A549 (cell line): ENCODE measurements at places on chromosomes 11 and 22.

GRCh38 chr11:67484847-67485311 lies 2.1 kb downstream of the AIP start:
- no peak for DNase-seq

DNA sequence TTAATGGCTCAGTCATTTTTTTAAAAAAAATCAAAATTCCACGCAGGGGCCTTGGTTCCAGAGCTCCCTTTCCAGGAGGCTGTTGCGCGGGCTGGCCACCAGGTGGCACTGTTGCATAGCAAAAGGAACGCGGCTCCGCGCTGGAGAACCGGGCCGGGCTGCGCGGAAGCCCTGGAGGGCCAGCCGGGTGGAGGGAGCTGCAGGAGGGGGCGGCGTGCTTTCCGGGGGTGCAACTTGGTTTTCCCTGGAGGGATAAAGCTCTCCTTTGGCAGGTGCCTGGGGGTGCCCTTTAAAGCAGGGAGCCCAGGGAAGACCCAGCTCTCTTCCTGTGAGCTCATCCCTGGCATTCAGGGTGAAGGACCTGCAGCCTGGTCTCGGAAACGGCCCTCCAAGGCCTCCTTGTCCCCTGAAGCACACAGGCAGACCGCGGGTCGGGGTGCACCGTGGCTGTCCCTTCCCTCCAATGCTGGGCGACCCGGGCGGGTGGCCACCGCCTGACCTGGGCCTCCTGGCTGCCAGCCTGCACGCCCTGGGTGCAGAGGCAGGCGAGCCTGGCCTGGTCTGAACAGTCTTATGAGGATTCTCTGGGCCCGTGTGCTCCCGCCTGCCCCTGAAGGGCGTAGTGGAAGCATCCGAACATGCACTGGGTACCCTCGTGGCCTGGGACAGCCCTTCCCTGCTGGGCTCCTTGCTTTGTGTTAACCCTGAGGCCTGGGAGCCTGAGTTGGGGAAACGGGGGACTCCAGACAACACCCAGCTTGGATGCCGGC lies 23.4 kb downstream of the KRTAP5-5 start:
- DNase-seq: peak; percentile 51

- no peak for DNase-seq
These were observed 510.2 kb downstream of the METTL15 start for GRCh38 chr11:28618416-28618815.

DNA sequence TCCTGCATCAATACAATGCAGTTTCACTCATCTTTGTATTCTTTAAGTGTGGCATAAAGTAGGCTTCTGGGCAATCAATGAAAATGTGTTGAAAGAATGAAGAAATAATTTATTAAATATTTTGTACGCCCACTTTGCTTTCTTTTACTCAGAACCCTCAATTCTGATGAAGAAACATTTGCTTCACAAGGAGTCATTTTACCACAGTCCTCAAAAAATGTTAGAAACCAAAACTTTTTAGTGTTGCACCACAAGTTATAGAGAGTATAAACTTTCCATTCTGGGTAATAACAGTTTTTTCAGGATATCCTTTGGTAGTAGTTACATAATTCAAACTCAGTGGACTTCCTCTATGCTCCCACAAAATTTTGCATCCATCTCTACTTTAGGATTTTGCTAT lies 360.5 kb downstream of the DLG2 start:
- DNase-seq: no peak

- DNase-seq: no peak
These were observed 96.9 kb downstream of the ATXN10 start for GRCh38 chr22:45768490-45768889.

DNA sequence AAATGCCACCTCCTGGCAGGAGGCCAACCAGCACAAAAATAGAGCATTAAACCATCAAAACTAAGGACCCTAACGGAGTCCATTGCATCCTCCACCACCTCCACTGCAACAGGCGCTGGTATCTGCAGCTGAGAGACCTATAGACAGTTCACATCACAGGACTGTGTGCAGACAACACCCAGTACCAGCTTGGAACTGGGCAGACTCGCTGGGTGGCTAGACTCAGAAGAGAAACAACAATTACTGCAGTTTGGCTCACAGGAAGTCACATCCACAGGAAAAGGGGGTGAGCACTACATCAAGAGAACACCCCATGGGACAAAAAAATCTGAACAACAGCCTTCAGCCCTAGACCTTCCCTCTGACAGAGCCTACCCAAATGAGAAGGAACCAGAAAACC lies 11.6 kb upstream of the TMEM45B start:
- no peak for DNase-seq

DNA sequence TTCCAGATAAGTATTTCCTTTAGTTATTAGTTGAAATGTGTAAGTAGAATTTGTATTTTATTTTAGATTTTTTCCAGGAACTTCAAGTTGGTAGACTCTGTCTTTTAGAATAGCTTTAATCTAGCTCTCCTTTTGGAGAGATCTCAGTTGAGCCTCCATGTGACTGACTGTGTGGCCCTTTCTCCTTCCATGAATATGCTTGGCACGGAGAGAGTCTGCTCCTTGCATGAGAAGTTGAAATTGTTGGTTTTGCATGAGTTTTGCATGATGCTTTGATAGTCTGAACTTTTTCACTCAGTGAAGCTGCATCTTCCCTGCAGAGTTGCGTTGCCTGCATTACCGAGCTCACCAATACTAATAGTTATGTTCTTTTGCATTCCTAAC lies 32.8 kb upstream of the CTTN start:
- DNase-seq: no peak

GRCh38 chr22:22618448-22618847 lies 26.0 kb upstream of the GGTLC2 start:
- no peak for DNase-seq

DNA sequence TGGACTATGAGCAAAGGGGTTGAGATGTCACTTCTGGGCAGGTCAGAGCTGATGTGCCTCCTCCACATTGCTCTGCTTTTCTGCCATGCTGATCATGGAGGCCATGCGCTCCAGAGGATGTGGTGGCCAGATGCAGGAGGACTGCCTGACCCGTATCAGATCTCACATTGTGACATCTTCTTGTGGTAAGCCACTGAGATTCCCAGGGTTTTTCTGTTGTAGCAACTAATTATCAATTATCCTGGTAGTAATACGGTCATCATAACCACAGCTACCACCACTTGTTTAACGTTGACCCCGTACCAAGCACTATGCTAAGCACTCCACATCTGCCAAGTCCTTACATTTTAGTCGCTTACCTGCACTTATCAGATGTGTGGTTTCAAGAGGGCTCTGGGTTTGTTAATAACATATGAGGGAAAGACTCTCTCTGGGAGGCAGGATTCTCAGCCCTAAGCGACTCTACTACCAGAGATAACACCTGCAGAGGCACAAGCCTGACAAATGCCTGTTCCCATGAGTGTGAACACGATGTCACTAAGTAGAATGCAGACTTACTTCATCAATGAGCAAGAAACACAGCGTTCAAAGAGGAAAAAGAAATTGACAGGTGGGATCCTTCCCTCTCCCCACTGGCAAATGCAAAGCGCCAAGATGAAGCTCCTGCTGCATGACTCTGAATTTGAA lies 63.6 kb upstream of the TIMP3 start:
- DNase-seq: no peak

- peak; percentile 89 for DNase-seq
These were observed 6.0 kb upstream of the CLCF1 start for GRCh38 chr11:67379061-67380058.

GRCh38 chr22:35955546-35955945 lies 73.1 kb downstream of the RBFOX2 start:
- DNase-seq: no peak

- peak; percentile 56 for DNase-seq
These were observed 11.9 kb downstream of the CHID1 start for GRCh38 chr11:898540-899190.

DNA sequence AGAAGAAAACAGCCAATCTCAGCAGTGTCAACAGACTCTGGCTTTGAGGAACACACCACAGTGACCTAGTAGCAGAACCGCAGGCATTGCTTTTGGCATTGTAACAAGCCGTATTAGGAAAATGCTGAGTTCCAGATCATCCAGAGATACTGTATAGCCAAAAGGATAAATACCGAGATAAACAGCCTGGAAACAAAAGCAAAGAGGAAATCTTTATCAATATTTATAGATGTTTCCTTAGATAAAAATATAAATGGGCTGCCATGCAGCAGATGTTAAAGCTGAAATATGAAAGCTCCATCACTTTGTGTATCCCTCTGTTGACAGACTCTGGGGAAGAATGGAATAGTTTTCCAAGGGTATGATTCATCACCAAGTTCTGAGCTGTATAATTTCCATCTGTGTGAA lies 98.9 kb upstream of the TP53AIP1 start:
- DNase-seq: no peak
